Right kidney (tissue), 9 donors: ENCODE measurements at places on chromosomes 12 and 14.

- DNase-seq, result no peak
These were observed 12.4 kb downstream of the NFKBIA start for GRCh38 chr14:35392103-35392502.

DNA sequence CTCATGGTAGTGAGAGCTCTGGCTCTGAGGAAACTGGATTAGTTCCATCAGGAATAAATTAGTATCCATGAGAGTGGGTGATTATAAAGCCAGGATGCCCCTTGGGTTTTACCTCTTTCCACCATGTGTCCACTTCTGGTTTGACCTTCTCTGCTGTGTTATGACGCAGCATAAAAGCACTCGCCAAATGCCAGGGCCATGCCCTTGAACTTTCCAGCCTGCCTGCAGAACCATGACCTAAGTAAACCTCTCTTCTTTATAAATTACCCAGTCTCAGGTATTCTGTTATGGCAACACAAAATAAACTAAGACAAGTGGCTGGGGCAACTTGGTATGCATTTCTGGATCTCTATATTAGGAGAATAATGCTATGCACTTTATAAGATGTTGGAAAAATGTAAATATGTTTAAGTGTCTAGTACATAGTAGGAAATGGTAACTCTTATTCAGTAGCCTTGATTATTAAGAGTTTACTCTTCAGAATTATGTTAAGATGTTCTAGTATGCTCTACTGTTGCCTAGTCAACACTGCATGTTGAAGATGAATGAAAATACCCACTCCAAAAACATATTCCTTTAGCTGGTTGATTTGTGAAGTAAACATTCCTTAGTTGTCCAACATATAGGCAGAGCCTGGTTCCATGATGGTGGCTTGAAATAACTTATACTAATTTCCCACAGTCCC, 455.6 kb upstream of the TMPO start:
- DNase-seq, result no peak

DNA sequence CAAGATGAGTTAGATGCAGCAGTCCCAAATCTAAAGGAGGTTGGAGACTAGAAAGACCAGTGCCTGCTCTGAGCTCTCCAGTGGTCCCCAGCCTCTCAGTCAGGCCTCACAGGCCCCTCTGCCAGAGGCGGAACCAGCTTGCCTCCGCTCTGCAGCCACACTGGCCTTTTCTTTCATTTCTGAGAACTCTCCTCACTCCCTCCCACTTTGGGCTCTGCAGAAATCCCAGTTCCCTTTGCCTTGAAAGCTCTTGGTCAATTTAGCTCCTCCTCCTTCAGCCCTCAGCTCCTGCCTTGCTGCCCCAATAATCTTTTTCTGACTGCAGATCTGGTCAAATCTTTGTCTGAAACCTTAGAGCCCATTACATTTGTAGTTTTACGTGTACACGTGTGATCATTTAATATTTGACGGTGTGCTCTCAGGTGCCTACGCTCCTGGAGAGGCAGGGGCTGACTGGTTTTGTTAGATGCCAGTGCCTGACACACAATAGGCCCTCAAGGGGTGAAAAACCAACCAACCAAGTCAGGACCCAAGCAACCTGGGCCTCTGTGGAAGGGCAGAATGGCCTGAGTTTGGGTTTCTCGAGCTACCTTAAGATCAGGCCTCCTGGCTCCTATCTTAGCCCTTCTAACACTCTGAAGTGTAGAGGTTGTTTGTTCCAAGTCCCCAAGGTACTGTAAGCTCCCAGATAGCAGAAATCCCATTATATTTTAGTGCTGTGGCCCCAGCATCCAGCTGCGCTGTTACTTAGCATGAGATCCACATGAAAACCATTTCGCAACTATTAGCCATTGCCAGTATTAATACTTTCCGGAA, 1.1 kb upstream of the NUDT4 start:
- DNase-seq, result peak; percentile 62

GRCh38 chr14:79834868-79835267, 376.4 kb downstream of the DIO2 start:
- DNase-seq, result no peak

- DNase-seq, result no peak
These were observed 759.7 kb downstream of the DIO2 start for GRCh38 chr14:79451601-79452000.

DNA sequence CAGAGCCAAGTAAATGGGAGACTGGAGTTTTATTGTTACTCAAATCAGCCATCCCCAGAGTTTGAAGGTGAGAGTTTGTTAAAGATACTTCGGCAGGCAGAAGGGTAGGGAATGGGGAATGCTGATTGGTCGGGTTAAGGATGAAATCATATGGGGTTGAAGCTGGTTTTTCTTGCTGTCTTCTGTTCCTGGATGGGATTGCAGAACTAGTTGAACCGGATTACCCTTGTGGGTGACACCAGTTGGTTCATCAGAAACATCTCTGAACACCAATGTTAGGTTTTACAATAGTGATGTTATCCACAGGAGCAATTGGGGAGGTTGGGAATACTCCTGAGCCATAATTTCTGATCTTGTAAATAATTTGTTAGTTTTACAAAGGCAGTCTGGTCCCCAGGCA, 18.7 kb upstream of the SMCO2 start:
- DNase-seq, result no peak

DNA sequence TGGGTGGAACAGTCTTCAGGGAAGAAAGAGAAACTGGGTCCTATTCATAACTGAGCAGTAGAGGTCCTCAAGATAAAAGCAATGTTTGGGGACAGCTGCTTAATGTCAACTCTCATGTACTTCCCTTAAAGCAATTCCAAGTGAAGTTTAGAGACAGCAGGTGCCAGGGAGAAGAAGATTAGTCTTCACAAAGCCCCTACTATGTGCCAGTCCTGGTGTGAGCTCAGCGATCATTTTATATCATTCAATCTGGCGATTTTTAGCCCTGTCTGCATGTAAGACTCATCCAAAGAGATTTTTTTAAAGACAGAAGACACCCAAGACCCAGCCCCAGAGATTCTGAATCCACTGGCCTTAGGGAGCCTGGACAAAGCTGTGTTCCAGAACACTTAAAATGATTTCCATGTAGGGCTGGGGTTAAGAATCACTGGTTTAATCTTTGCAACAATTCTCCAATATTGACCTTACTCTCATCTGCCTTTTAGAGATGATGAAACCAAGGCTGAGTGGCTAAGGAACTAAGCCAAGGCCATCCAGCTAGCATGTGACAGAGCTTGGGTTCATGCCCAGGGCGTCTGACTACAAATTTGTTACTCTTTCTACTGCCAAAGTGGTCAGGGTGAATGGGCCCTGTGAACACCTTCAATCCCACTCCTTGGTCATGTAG, 404.5 kb upstream of the TBX3 start:
- no peak for DNase-seq

DNA sequence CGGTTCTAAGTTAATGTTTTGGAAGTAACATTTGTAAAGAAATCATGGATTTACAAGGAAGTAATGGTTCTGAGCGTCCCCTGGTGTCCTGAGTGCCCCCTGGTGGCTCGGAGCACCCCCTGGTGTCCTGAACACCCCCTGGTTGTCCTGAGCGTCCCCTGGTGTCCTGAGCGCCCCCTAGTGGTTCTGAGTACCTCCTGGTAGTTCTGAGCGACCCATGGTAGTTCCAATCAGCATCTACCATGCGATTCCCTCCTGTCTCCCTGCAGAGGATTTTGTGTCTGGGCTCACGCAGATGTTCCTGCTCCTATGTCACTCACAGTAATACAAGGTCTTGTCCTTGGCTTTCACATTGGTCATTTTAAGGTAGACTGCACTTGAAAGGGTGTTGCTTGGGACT, 1352.9 kb downstream of the TMEM121 start:
- DNase-seq, result no peak

- DNase-seq, result no peak
These were observed 436 bp downstream of the VPS33A start for GRCh38 chr12:122265886-122266229.

DNA sequence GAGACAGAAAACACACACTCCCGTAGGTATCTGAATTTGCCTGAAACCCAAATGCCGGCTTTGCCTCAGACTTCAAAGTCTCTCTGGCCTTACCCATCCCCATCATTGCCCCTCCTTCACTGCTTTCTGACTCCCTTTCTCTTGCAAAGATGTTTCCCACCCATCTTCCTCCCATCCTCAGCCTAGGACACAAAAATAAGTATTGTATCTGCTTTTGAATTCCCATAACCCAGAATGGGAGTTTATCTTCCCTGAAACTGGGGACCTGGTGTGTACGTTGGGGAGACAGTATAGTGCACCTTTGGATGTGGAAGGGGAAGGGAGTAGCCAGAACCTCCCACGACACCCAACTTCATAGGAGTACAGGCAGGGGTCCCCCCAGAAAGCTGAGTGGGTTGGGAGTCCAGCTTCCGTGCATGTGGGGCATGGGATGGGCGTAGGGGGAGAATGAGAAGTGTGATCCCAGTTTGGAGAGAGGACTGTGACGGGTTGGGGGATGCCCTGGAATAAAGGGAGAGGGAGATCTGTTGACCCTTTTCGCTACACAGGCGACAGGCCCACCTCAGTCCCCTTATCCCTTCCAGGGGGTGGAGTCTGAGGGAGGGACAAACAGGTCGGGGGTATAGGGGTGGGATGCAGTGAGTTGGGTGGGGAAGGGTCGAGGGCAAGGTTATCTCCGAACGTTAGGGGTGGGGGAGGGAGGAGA, 488 bp upstream of the KIF5A start:
- no peak for DNase-seq

- no peak for DNase-seq
These were observed 61.5 kb downstream of the NT5DC3 start for GRCh38 chr12:103779410-103780092.

DNA sequence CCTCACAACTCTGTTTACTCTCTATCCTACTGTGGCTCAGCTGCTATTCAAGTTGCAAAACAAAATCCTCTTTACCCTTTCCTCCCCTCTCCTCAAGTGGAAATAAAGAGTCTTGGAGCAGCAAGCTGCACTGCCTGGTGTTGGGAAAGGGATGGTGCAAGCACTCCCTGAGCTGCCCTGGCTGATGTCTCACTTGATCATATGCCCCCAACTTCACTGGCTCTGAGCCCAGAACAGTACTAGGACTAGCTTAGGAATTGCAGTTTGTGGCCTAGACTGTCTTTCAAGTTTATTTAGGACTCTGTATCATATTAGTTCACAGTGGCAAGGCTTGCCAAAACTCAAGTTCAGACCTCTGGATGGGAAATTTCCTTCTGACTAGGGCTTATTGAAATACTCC, 1683.8 kb upstream of the SEL1L start:
- no peak for DNase-seq

GRCh38 chr12:98058838-98059237, 456.6 kb upstream of the TMPO start:
- no peak for DNase-seq

DNA sequence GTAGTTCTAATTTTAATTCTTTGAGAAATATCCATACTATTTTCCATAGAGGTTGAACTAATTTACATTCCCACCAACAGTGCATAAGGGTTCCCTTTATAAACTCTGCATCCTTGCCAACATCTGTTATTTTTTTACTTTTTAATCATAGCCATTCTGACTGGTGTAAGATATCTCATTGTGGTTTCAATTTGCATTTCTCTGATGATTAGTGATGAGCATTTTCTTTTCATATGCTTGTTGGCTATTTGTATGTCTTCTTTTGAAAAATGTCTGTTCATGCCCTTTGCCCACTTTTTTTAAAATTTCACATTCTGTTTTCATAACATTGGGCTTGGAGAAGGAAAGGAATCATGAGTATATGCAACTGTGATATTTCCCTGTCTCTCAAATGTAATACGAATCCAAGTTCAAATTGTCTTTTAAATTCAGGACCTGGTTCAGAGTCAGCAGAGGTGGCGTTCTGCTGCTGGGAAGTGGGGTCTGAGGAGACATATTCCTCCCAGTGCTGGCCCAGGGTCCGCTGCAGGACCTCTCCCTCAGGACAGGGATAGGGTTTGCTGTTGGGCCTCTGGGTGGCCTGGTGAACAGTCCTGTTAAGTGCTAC, 81.2 kb upstream of the ETV6 start:
- DNase-seq, result peak; percentile 10

- DNase-seq, result no peak
These were observed 144.7 kb upstream of the RFLNA start for GRCh38 chr12:124150168-124150567.

DNA sequence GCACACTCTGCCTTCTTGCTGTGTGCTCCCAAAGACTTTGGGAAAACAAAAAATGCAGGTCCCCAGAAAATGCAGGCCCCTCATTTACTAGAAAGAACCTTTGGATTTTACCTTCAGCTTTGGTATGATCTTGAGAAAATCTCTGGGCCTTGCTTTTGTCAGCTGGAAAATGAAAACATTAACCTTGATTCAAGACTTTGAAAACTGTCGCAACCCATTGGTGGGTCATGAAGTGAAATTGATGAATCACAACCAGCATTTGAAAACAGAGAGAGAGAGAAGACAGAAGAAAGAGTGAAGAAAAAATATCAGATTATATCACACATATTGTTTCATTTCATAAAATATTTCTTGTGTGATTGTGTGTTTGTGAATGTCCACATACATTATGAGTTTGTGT, 322.5 kb downstream of the ZFP36L1 start:
- no peak for DNase-seq

GRCh38 chr14:61588419-61588901, 106.9 kb upstream of the HIF1A start:
- DNase-seq, result no peak

GRCh38 chr14:48900565-48900964, 685.6 kb downstream of the RPS29 start:
- DNase-seq, result no peak

DNA sequence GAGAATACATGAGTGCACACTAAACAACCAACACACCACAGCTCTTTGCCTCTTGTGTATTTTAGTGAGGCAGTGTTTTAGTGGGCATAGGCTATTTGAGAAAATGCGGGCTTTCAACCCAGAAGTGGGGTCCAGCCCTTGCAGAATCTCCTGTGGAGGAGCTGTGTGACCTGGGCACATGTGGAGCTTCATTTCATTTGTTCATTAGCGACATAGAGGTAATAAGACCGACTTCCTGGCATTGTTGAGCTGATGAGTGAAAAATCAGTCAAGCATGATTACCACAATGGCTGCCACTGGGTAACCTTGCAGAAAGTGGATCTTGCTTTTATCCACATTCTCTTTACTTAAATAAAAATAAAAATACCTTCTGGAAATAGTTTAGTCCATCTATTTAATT, 923.5 kb downstream of the BCL11B start:
- no peak for DNase-seq

DNA sequence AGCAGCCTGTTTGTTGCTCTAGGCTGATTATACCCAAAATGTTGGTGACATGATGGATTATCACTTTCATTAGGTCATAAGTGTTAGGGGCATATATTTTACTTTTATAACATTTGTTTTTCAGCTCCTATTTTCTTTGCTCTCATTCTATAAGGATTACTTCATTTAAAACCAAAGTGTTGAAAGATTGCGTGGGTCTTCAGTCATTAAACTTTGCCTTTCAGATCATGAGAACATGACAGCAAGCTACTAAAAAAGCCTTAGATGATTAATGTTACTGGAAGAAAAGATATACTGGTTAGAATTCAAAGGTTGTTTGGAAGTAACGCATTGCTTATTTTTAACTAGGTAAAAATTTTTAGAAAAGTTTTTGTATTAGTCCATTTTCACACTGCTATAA, 156.8 kb downstream of the ERC1 start:
- DNase-seq, result no peak

DNA sequence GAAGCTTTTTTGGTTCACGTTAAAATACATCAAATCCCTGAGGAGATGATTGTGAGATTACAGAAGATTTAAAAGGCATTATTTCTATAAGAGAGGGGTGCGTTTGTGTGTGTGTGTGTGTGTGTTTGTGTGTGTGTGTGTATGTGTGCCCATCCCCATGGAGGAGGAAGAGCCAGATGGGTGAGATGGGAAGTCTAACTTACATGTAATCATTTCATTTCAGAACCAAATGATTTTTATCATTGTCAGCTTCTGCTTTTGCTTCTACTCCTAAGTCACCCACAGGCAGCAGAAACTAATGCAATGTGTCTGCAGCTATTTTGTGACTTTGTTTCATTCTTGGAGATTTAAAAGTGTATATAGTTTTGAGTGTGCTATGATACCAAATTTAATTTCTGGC, 68.7 kb downstream of the SLC4A8 start:
- no peak for DNase-seq
